ENCODE measurements at places on chromosomes 3 and 15. TPM values are rescaled to one million over a fixed set of nuclear protein-coding genes. Genes with fewer than 3 reads are reported as not detected.

DUOX2 gene
- not detected for total RNA-seq

CIP2A gene
- 41.2 TPM for total RNA-seq

ZNF662 gene
- total RNA-seq: 0.73 TPM

ZIC1 gene
- total RNA-seq: not detected

CCRL2 gene
- total RNA-seq: not detected

NXPE3 gene
- 9.6 TPM for total RNA-seq

AADACL2 gene
- not detected for total RNA-seq

LYZL4 gene
- total RNA-seq: not detected

FAN1 gene
- 12.7 TPM for total RNA-seq

ATP2C1 gene
- 81.2 TPM for total RNA-seq

GASK1A gene
- 0.33 TPM for total RNA-seq

ZNF385D gene
- total RNA-seq: not detected

C2CD4A gene
- under 0.01 TPM for total RNA-seq

TMEM212 gene
- total RNA-seq: not detected

MESP2 gene
- not detected for total RNA-seq

SCN11A gene
- not detected for total RNA-seq

POLR2M gene
- total RNA-seq: 263 TPM

SENP2 gene
- total RNA-seq: 36.6 TPM

ANKRD63 gene
- total RNA-seq: not detected

LDHAL6B gene
- not detected for total RNA-seq

CLDN1 gene
- 4.5 TPM for total RNA-seq

KCNMB3 gene
- total RNA-seq: 1.4 TPM

DPPA2 gene
- total RNA-seq: not detected

GOLGA6L24 gene
- not detected for total RNA-seq

SGO1 gene
- 17.9 TPM for total RNA-seq

ZNF774 gene
- total RNA-seq: 1.00 TPM

GOLGA6B gene
- under 0.01 TPM for total RNA-seq

PXK gene
- 24.0 TPM for total RNA-seq

ACSBG1 gene
- total RNA-seq: 0.34 TPM

PAQR9 gene
- not detected for total RNA-seq

MESP1 gene
- total RNA-seq: 1.00 TPM

NMD3 gene
- total RNA-seq: 55.2 TPM

SERPINI2 gene
- not detected for total RNA-seq

MOBP gene
- under 0.01 TPM for total RNA-seq

REC114 gene
- not detected for total RNA-seq

APOD gene
- 286 TPM for total RNA-seq

C15orf62 gene
- total RNA-seq: not detected

MUSTN1 gene
- total RNA-seq: not detected

COLQ gene
- 2.9 TPM for total RNA-seq

ALAS1 gene
- 80.9 TPM for total RNA-seq

LOXL1 gene
- 1.7 TPM for total RNA-seq

ALPK3 gene
- 0.15 TPM for total RNA-seq

NRROS gene
- 8.4 TPM for total RNA-seq

ADAMTS7 gene
- 4.0 TPM for total RNA-seq

SMCO1 gene
- not detected for total RNA-seq

IQGAP1 gene
- 269 TPM for total RNA-seq

TMOD2 gene
- total RNA-seq: 20.1 TPM

VILL gene
- total RNA-seq: 4.0 TPM

All from melanocyte of skin (primary cell).